ENCODE measurements at places on chromosomes 4 and X.

- DNase-seq = no peak
Measured at GRCh38 chr4:73520821-73521220, 39.3 kb downstream of the AFM start.

- DNase-seq = no peak
Measured at GRCh38 chrX:1249101-1249887, 19.3 kb upstream of the CSF2RA start.

DNA sequence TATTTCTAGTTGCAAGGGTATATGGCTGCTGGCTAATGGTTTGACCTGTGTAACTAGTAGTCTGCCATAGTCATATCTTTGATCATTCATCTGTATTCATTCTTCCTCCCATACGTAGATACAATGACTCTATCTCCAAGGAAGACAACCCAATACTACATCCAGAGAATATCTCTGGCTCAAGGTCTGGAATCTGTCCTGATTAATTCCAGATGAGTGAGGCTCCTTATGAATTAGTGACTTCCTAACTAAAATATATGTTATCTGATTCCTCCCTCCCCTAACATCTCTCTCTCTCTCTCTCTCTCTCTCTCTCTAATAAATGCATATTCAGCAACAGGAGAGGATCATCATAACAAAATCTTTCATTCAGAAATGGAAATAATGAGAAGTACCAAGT is 641.5 kb downstream of the FAT4 start:
- DNase-seq = no peak

GRCh38 chr4:154984148-154984547 is 203.1 kb downstream of the RBM46 start:
- no peak for DNase-seq

GRCh38 chrX:94455782-94456181 is 781.8 kb downstream of the FAM133A start:
- no peak for DNase-seq

GRCh38 chrX:135984791-135985156 is 461 bp upstream of the SLC9A6 start:
- no peak for DNase-seq

GRCh38 chr4:109973529-109973905 is 60.8 kb downstream of the EGF start:
- no peak for DNase-seq
